ENCODE measurements at places on chromosomes 3 and 15.

DNA sequence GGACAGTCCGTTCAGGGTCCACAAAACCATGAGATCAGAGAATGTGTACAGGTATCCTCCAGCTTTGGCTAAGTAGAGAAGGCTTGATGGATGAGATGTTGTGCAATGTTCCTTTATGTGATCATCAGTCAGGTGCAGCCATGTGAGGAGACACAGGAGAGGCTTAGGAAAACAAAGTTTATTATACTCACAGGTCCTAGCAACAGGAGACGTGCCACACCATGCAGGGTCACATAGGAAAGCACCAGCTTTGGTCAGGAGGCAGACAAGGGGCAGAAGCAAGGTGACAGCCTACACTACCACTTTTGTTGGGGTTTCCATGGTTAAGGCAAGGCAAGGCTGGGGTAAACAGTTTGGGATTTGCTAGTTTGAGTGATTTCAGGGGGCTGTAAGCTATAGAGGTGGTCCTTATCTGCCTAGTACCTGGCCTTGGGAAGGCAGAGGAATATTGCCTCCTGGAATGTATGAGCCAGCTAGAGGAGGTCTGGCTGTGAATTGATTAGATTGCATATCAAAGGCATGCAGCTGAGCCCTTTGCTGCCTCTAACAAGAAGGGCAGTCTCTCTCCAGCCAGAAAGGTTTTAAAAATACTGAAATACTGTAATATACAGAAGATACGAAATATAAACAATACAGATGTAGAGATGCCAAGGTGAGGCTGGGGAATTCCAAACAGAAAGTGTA is 248.6 kb downstream of the RYR3 start:
- DNase-seq, result peak; percentile 2

DNA sequence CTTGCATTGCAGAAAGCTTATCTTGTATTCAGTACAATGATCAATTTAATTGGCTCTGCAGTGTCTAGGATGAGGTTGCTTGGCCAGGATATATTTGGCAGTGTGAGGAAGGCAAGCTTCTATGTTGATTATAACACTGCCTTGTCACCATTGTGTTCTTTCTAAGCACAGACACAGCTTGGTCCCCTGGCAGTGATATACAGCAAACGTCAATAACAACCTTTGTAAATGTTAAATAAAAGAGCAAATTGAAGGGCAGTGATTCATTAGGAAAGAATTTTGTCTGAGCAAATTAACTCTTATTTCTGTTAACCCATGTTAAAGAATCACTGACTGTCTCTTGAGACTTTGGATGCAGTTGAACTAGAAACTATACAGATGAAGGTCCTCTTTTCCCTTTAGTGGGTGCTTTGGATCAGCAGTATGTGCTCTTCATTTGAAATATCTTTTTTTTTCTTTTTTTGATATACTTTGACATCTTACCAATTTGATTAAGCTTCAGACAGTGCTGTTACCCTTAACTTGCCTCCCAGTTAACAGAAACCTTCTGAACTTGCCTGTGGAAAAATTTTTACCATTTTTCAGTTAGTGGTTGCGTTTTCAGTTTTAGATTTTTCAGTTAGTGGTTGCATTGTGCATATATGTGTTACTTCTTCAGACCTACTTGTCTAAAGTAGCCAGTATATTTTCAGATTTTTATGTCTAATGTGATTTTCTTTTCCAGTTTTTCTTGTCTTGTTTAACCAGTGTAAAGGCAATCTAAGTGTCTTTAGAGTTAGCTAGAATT is 199.8 kb downstream of the TCF12 start:
- DNase-seq, result no peak

- no peak for DNase-seq
These were observed 73.4 kb downstream of the SERPINI1 start for GRCh38 chr3:167808910-167809309.

- DNase-seq, result no peak
These were observed 239.3 kb upstream of the WNT5A start for GRCh38 chr3:55726501-55726775.

DNA sequence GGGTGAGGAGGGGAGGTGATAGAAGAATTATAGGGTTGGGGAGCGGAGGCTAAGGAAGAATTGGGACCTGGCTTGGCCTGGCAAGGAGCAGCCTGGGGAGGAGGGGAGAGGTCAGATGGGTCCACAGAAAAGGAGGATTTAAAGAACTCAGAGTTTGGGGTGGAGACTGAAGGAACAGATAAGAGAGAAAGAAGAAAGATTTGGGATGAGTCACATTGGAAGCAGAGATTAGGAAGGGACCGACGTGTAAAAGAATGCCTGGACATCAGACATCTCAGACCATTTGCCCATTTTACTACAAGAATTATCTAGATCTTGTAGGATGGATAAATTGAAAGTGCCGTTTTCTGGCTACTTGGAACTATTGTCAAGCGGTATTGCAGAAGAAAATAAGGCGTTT is 10.4 kb downstream of the TCAIM start:
- DNase-seq, result no peak

- DNase-seq, result no peak
These were observed 3.0 kb upstream of the GCSAM start for GRCh38 chr3:112136046-112136445.

DNA sequence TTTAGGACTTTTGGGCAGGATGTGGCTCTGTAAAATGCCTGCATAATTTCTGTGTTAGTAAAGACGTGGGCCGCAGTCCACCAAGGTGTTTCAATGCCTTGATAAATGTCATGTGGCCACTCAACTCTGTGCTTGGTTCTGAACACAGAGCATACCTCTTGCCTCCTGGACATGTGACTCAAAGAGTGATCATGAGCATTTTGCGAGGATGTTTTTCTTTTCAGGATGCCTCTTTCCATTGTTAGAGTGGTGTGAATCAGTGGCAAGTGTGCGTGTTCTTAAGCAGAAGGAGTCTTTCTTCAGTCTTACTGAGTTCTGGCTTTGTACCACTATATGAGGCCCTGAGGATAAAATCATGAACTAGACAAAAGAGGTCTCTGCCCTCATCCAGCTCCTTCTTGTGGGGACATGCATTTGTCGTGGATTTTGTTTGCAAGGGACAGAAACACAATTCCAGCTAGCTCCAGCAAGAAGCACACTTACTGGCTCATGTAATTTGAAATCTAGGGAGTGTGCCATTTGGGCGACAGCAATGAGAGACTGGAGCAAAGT is 363.4 kb downstream of the LRTM1 start:
- no peak for DNase-seq

- no peak for DNase-seq
These were observed 28.5 kb upstream of the RPL39L start for GRCh38 chr3:187167777-187168176.

DNA sequence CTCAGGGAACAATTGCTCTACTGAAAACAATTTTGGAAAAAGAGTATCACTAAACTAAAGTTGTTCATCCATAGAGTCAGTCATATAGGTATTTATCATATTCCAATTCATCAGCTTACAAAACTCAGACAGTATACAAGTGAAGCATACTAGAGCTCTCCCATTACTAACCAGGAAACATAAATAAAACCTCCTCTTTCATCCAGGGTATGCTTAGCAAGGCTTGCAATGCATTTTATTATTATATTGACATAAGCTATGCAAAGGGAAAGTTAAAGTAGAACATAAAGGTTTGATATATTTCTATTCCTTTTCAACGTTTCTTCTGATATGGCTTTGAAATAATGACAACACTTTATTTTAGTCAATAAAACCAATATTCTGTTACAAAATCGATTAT is 106.7 kb downstream of the GOLIM4 start:
- DNase-seq, result no peak

DNA sequence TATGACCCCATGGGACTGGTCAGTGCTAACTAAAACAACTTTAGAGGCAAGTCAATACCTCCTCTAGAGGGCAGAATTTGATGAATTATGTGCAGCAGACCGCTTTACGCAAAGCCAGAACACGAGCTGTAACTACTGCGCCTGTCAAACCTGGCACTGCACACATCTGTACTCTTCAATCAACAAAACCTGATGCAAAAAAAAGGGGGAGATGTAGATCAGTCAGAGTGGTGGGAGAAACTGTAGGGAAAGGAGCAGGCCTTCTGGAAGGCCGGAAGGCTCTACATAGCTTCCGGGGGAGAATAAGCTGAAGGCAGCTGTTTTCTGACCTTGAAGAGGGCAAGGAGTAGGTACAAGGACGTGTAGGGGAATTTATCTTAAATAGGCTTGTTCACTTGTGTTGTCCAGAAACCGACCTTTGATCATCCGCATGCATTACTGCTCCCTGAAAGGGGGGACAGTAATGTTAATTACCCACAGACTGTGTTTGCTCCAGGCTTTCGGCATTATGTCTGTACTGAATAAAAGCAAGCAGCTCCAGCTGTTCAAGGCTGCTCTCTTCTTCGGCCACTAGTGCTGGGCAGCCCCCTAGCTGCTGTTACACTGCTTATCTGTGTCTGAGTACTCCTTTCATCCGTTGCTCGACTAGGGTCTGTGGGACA is 41.0 kb downstream of the GPR160 start:
- DNase-seq, result peak; percentile 19

- no peak for DNase-seq
These were observed 91.6 kb upstream of the RGMA start for GRCh38 chr15:93180656-93181055.

GRCh38 chr3:189338366-189338765 is 166.6 kb downstream of the TPRG1 start:
- DNase-seq, result no peak

- DNase-seq, result peak; percentile 75
These were observed 26.4 kb upstream of the TSPAN3 start for GRCh38 chr15:77097248-77097721.

DNA sequence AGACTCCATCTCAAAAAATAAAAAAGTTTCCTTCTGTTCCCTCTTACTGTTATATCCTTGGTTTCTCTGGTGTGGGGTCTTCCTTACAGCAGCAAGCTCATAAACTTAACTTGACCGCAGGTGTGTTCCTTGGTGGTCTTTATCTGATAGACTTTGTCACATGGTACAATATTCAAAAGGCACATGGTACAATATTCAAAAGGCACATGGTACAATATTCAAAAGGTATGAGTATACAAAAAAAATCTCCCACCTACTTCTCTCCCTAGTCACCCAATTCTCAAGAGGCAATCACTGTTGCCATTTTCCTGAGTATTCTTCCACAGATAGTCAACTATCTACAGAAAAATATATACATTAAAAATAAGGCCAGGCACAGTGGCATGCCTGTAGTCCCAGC is 4.5 kb downstream of the PGBD4 start:
- no peak for DNase-seq

GRCh38 chr15:99590913-99591646 is 25.3 kb downstream of the MEF2A start:
- no peak for DNase-seq

DNA sequence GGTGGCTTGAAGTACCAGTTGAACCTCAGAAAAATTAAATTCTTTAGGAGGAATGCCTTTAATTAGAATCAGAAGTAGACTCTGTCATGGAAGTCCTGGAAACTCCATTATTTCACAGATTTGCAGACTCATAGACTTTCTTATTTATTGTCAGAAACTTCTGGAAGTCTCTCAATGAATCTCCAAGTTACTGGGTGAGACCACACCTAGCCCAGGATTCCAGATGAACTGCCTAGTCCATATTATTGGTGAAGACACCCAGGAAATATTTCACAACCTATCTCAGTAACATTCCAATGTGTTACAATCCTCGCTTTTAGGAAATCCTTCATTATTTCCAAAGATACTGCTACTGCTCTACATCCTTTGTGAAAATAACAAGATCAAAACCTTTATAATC is 6.5 kb upstream of the THBS1 start:
- no peak for DNase-seq

- DNase-seq, result no peak
These were observed 26.6 kb downstream of the MECOM start for GRCh38 chr3:169636928-169637327.

GRCh38 chr15:73602446-73602843 is 30.7 kb downstream of the NPTN start:
- no peak for DNase-seq

- DNase-seq, result no peak
These were observed 20.6 kb downstream of the COPS2 start for GRCh38 chr15:49134683-49135341.

GRCh38 chr3:31960793-31961431 is 20.1 kb downstream of the OSBPL10 start:
- DNase-seq, result no peak

DNA sequence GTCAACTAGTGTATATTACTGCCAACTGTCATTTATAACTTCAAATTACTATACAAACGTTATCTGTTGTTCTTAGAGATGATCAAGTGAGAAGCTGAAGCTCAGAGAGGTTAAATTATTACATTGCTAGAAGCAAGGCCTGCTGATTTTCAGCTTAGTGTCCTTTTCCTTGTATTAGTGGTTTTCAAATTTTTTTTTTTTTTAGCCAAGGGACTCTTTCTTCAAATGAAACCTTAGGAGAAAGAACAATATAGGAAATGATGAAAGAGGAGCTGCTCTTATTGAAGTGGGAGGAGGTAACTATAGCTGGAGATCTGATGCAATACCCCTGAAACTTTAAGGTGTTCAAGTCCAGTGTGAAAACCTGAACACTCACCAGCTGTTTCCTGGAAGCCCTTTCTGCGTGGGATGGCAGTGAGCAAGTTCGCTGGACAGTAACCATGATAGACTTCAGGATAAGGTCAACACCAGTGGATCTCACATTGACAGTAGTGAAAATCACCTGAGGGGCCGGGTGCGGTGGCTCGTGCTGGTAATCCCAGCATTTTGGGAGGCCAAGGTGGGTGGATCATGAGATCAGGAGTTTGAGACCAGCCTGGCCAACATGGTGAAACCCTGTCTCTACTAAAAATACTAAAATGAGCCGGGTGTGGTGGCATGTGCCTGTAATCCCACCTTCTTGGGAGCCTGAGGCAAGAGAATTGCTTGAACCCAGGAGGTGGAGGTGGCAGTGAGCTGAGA is 376.2 kb downstream of the EDEM1 start:
- peak; percentile 94 for DNase-seq

GRCh38 chr15:80703965-80704364 is 8.9 kb downstream of the ABHD17C start:
- DNase-seq, result no peak

GRCh38 chr3:128505771-128506170 is 12.8 kb upstream of the GATA2 start:
- peak; percentile 46 for DNase-seq

DNA sequence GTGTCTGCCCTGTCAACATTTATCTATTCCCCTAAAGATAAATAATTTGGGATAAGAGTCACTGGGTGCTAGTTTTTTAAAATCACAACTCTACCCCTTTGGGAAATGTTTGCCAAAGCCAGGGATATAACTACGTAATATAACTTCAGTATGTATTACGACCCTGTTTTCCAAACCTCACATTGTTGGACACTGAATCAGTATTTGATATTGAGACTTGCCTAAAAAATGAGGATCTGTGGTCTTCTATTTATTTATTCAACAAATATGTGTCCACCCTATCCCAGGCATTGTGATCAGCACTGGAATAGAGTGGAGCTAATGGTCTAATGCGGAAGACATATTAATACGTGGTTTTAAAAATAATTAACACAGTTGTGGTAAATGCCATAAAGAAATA is 4.5 kb upstream of the MGA start:
- no peak for DNase-seq

GRCh38 chr15:57272771-57273357 is 103.4 kb upstream of the CGNL1 start:
- DNase-seq, result no peak

DNA sequence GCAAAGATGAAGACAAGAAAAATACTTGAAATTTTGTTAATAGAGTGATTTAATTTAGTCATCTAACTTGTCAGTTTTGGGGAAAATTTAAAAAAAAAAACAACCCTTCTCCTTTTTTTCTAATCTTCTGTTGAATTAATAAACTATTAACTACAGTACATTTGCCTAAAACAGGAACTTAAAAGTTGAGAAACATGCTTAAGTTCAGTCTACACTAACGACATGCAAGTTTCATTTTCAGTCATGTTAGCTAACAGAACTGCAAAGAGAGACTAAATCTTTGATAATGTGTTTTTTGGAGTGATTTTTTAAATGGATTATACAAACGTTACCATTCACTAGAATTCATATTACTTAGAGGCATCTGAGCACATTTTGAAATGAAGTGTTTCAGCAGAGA is 71.9 kb upstream of the MBNL1 start:
- peak; percentile 62 for DNase-seq

Data from OCI-M1 (cell line).